Midbrain (tissue), 1 donor: ENCODE measurements at places on chromosomes 11 and 22.

DNA sequence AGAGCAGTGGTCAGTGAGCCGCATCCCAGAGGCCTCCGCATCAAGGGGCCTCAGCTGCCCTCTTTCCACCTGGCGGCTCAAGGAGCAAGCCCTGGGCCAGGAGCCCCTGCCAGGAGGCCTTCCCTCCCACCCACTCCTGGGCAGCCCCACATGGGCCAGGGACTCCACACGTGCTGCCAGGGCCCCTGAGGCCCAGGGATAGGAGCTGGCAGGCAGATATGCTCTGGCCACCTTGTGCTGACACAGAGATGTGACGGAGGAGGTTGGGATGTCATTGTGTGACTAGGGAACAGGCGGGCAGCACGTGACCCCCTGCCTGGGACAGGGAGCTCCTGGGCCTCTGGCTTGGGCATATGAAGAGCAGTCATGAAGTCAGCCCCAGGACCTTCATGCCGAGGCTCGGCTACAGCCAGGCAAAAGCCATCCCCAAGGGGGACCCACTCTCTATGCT is 77.9 kb downstream of the PIWIL3 start:
- DNase-seq, result no peak

DNA sequence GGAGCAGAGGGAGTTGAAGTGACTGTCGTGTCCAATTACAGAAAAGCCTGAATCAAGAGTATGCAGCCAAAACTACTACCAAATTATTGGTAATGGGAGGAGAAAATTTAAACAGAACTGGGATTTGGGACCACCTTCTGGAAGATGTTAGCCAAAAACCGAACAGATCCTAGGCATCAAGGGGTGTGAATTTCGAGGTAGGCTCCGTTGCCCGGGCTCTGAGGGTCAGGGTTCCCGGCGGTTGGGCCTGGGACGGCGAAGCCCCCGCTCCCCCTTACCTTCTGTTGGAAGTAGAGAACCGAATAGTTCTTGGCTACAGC is 313 bp downstream of the PRCP start:
- no peak for DNase-seq

DNA sequence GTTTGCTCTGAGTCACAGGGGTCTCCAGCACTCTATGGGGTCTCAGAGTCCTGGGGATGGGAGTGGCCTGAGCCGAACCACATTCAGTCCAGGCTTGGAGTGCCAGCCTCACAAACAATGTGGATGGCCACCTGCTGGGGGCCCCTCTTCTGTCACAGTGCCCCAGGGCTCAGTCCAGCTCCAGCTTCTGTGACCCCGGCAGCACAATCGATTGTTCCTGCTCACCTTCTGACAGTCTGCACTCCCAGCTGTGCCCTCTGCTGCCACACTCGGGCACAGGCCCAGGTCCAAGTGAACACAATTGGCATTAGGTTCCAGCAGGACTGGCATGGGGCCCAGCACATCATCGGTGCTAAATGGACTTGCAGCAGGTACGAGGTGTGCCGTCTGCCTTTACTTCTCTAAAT is 84.8 kb downstream of the TP53I11 start:
- DNase-seq, result no peak

DNA sequence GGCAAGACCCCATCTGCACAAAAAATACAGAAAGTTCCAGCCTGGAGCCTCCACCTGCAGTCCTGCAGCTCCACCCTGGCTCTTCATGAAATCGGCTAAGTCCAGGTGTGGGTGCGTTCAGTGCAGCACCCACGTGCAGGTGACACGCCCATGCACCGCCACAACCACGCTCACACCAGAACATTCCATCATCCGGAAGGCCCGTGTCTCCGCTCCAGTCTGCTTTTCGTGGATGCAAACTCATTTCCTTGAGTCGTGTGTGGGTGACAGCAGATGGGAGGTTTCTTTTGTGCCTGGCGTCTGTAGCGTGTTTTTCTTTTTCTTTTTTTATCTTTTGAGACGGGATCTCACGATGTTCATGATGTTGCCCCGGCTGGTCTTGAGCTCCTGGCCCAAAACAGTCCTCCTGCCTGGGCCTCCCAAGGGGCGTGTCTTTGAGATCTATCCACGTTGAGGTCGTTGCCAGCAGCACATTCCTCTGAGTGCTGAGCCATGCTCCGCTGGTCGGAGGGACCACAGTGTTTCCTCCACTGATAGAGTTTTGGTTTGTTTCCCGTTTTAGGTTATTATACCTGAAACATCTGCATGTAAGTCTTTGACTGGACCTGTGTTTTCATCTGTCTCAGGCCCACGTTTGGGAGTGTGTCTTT is 7.2 kb downstream of the PTDSS2 start:
- no peak for DNase-seq

- no peak for DNase-seq
Measured at GRCh38 chr11:103359216-103359615, 250.0 kb downstream of the DYNC2H1 start.

DNA sequence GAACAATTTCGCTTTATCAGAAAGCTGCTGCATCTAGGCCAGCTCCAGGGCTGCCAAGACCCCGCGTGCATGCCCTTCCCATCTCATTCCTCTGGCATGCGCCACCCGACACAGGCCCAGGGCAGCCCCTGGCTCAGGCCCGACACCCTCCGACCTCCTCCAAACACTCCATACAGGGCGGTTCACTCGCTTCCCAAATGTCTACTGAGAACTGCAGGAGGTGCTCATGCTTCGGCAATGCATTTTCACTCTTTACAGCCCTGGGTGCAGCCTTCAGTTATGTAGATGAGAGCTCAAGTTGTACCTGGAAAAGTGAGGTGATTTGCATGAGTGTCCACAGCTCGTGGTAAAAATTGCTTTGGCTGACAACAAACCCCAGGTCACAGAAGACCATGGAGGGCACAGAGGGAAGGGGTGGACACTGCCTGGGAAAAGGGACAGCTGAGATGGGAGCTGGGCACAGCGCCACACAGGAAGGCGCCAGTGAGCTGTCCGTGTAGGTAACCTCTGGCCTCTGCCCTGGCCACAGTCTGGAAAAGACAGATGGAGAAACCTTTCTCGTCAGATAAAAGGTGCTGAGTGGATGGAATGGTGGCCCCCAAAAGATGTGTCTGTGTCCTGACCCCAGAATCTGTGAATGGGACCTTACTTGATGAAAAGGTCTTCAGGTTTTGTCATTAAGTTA is 1351.9 kb downstream of the BRD1 start:
- no peak for DNase-seq

- no peak for DNase-seq
Measured at GRCh38 chr11:66624450-66624849, 8.0 kb downstream of the RBM14 start.

- no peak for DNase-seq
Measured at GRCh38 chr22:20549232-20549841, 41.9 kb downstream of the MED15 start.

DNA sequence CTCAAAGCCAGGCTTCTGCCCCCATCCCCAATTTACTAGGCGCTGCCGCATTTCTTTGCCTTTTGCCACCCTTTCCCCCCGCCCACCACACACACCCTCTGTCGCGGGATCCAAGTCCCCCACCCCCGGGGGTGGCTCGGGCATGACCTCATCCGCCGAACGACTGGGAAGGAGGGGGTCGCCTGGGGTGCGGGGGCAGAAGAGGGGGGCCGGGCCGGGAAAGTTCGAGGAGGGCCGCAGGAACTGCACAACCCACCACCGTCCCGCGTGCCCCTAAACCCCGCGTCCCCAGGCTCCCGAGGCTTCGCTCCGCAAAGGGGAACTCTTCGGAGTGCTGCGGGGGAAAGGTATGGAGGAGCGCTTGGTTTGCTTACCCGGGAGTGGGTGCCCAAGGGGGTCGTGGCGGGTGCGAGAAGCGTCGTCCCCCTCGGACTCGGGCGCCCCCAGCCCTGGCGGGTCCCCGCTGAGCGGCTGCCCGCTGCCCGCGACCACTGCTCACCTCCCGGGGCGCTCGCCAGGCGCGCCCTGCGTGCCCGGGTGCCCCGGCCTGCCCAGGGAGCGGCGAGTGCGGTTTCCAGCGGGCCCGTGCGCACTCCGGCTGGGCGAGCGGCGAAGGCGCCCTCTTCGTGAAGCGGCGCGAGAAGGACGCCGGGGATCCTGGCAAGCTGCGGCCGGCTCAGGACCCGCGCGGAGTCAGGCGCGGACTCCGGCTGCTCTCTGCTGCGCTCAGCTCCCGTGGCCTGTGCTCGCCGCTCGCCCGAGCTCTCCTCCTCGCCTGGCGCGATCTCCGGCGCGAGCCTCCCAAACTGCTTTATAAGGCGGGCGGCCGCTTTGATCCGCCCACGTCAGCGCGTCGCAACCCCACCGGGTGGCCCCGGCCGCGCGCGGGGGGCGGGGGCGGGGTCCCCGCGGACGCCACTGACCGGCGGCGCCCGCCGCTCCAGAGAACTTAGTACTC is 4.0 kb upstream of the WNT11 start:
- DNase-seq, result no peak

DNA sequence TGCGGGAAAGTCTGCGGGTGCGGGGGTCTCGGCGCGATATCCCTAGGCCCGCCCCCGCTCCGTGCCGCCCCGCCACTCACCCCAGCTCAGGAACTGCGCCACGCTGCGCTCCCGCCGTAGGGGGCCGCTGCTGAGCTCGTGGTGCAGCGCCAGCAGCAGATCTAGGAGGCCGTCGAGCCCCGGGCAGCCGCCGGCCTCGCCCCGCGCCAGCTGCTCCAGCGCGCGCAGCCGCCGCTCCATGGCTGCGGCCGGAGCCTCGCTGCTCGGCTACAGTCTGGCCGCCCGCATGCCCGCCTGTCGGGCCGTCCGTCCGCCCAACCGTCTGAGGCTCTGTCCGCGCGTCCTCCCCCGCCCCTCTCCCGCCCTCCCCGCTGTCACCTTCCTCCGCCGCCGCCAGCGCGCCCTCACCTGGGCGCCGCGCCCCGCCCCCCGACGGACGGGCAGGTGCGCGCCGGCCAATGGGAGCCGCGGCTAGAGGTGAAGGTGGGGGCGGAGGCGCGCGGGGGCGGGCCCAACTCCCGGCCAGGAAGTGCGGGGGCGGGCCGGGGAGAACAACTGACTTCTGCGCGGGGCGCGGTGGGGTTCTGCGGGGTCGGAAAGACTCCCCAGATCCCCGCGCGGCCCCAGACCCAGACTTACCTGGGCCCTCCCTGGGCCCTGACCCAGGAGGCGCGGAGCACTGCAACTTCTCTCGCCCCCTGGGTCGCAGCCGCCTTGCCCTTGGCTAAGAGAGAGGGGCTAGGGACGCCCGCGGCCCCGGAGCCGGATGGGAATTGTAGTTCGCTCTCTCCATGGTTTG is at the start of gene CDC42BPG:
TSS of gene CDC42BPG (minus strand) at position 324 of the 799 bp plus-strand sequence. CDS start at position 240, 84 bp downstream.
- peak; percentile 44 for DNase-seq

DNA sequence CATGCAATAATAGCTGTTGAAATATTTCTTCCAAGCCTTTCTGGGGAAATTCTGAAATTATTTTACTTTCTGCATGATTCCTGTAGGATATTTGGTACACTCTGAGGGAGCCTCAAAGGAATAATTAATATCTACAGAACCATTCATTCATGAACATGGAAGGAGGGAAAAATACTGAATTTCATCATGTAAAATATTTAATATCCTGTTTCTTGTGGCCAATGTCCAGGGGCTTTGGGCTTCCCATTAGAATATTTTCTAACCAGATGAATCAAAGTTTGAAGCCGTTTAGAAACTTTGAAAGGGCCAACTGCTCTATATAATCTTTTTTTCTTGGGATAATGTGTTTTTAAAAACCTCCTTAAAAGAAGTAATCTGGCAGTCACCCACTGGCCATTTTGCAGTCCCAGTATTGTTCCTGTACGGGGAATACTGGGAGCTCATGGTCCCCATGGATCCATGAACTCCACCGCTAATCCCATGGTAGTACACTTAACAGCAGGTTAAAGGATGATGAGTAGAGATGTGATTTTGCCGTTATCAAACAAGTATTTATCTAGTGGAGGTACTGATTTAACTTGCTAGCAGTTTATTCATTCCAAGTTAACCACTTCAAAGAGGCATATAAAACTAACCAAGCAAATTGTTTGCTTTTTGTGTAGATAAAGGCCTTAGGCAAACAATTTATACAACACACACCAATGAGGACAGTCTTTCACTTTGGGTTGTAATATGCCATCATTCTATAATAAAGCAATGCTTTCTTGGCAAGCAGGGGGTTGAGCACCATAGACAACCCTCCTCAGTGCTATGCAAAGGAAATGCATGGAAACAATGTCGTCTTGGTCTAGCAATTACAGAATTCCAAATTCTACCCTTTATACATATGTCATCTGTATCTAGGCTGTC is 34.5 kb upstream of the BLID start:
- no peak for DNase-seq

GRCh38 chr11:61828629-61829407 is 718 bp downstream of the FADS2 start:
- DNase-seq, result peak; percentile 48

DNA sequence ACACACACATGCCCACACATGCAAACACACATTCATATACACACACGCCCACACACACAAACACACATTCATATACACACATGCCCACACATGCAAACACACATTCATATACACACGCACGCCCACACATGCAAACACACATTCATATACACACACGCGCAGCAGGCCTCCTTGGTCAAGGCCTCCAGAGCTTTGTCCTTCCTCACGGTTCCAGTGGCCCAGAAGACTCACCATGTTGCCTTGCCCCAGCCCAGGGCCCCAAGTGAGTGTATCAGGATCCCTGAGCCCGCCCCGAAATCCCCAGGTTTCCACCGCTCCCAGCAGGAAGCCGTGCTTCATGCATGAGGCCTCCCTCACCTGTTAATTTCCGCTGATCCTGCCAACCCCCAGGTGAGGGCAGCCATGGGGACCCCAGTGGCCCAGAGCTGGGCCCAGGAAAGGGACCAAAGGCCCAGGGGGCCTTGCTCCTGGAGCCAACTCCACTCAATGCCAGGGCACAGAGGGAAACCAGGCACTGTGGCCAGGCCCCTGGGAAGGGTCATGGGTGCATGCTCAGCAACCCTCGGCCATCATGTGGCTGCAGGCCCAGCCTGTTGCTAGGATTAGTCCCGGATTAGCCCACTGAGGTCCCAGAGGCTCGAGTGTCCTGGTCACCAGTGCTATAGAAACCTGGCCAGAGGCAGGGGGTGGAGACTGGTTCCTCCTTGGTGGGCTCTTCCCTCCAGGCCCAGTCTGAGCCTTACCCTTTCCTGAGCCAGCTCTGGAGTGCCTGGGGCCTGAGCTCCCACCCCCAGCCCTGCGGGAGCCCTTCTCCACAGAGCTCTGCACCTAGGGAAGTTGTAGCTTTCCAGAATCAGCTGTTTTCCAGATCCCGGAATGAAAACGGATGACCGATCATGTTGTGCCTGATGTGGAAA is 34.4 kb downstream of the IGF2 start:
- peak; percentile 2 for DNase-seq

- no peak for DNase-seq
Measured at GRCh38 chr11:75287579-75287978, 47.0 kb downstream of the TPBGL start.

- no peak for DNase-seq
Measured at GRCh38 chr11:12559011-12559410, 115.2 kb upstream of the TEAD1 start.

GRCh38 chr11:44178381-44178780 is 82.9 kb downstream of the EXT2 start:
- DNase-seq, result no peak

DNA sequence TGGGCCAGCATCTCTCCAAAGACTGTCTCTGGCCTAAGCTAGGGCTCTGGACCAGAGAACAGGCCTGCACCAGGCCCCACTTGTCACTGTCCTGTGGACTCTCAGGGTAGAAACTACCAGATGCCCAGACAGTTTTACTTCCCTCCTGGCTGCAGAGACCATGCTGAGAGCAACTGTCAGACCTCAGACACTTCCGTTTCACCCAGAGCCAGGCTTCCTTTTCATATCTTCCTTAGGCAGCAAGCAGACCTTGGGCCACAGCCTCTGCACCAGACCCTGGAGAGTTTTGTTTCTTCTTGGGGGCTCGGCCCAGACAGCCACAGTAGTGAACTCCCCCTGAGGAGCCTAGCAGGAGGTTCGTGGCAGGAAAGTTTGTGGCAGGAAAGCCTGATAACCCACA is 12.1 kb upstream of the FCHSD2 start:
- peak; percentile 28 for DNase-seq
